Right hindlimb (tissue), 1 donor: ENCODE measurements at places on chromosomes 12 and 14.

GRCh38 chr14:46368275-46368674, 283.3 kb downstream of the RPL10L start:
- no peak for DNase-seq

DNA sequence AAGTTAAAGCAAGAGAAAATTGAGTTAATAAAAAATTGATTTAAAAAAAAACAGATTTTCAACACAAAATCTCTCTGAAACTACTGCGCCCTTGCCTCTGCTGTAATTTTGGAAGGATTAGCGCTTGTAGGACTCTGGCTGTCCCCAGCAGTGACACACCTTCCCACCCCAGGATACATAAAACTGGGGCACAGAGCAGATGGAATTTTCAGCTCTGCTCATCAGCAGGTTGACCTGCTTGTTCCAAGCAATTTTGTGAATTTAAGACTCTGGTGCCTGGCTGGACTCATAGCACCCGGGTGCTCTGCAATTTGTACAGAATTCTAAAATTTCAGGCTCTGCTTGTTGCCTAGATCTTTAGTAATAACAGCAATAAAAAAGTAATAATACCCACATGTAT, 257.8 kb upstream of the GARIN6 start:
- no peak for DNase-seq

GRCh38 chr12:49331380-49332222, 5.4 kb downstream of the C1QL4 start:
- DNase-seq, result peak; percentile 84

- DNase-seq, result no peak
Measured at GRCh38 chr12:108629824-108630476, 3.7 kb downstream of the SELPLG start.

DNA sequence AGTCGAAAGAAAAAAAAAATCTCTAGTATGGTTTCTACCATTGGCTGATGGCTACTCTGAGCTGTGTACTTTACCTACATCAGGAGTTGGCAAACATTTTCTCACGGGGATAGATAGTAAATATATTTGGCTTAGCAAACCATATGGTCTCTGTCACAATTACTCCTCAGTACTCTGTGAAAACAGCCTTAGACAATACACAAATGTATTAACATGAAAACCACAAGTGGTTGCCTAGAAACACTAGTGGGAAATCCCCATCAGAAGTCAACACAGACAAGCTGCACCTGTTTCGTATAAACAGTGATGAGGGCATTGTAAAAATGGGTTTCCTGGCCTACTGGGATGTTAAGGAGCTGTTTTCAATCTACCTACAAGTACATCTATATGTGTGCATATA, 84.6 kb upstream of the NAV3 start:
- no peak for DNase-seq

DNA sequence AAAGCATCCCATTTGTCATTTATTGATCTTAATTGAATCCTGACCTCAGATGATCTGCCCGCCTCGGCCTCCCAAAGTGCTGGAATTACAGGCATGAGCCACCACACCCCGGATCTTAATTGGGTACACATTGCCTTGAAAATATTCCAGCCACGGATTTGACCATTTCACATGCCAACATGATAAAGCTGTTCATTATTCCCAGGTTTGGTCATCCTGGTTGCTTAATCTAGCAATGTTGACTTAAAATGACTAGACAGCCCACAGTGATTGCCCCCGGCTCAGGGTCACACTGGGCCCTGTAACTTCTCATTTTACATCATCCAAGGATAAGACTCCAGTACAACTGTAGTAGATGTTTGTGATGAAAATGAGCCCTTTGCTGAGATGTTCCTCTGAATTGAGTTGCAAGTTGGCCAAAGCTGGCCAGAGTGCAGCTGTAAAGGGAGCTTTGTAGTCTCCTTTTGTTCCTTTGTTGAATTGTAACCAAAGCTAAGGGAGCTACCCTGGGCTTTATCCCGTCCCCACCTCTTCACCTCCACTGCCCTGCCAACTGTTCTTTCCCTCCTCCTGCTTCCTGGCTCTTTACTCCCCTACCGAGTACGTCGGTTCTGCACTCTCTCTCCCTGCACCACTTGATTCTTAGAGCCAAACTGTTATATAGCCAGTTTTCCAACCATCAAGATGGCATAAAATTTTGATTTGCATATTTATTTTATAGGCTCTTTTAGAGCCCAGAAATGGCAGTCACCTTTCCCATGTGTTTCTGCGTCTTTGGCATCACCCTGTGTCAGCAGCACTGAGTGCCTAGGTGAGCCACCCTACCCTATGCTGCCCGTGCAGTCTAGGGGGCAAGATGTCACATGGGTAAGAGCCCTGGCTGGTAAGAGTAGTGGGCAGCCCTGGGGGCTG, 141.3 kb upstream of the HIF1A start:
- DNase-seq, result no peak
